ENCODE measurements at places on chromosomes 7 and 10.

GRCh38 chr7:154646126-154647013, 356.6 kb downstream of the PAXIP1 start:
- DNase-seq: no peak

DNA sequence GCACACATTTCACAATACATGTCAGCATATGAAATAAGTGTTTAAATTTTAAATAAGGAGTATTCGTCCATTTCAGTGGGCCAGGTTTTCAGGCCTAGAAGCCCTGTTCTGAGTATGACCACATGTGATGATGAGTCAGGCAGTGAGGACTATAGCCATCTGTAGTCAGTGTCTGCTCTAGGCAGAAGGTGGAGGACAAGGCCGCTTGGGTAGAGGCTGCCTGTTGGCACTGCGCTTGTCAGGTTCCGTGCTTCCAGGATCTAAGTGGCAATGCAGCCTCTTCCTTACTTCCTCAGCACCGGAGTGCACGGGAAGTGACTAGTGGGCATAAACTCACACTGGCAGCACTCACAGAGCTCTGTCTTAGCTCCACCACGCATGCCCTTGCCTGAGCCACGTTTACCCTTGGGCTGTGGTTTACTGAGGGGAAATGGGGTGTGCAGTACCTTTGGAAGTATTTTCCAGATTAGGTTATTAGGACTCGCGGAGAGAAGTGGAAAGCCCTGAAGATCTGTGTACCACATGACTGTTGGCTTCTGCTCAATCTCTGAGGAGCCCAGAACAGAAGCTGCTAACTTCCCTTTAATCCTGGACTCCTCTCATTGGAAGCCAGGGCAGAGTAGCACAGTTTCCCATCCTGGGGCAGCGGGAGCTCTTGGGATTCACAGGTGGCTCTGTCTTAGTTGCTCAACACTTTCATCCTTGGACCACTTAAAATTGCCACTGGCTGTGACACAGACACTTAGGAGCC, 87.5 kb upstream of the GJD4 start:
- no peak for DNase-seq

DNA sequence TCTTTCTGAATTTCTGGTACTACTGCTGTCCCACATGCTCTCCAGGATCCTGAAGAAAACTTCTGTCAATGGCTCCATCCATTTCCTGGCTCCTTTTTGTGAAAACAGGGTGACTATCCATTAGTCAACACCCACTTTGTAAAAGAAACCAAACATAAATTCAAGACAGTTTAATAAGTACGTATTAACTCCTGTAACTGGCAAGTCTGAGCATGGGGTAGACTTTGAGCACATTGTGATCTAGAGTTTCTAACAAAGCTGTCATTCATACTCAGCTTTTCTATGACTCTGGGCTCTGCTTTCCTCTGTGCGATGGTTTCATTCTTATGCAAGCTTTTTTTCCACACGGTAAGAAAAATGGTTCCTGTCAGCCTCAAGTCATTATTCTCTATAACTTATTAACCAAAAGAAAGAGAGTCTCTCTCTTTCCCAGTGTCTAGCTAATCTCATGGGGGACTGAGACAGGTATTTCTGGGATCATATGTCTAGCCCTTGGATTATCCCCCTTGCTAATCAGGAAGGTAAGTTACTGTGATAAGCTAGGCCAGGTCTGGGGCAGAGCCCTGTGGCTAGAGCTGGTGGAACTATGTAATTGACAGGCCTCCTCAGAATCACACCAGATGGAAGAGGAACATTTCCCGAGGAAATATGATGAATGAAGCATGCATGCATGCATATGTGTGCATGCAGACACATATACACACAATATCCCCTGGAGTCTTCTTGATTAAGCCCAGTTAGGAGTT, 98.5 kb downstream of the GNAI1 start:
- DNase-seq: no peak

- DNase-seq: no peak
Observed at GRCh38 chr10:69892406-69892805, 90.7 kb downstream of the COL13A1 start.

DNA sequence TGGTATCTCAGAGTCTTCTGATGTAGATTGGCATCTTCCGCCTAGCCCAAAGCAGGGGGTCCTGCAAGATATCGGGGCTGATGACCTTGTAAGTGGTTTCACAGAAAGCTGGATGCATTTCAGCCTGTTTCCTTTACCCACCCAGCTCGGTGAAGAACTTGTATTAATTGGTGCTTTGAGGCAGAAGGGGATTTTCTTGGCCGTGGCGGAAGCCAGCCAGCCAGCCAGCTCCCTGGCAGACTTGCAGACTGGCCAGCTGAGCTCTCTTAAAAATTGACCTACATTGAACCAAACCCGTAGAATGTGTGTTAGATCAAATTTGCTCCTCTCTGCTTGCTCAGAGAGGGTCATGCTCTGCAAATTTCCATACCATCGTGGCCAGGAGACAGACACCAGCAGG, 218.4 kb downstream of the ADAM12 start:
- no peak for DNase-seq

DNA sequence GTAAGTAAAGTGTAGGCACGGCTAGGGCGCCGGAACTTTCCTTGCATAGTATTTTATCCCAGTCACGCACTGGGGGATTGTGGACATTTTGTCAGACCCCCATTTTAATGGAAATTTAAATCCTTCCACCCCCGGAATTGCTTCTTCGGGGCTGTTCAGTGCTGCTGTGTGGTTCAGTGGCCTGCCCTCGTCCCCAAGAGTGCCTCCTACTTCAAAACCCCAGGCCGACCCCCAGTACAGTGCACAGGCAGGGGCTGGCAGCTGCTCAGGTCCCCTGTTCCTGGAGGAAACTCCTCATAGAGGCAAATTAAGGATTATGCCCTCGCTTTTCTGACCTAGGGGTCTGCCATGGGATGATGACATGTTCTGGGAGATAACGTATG, 94.5 kb downstream of the PTPRE start:
- no peak for DNase-seq

DNA sequence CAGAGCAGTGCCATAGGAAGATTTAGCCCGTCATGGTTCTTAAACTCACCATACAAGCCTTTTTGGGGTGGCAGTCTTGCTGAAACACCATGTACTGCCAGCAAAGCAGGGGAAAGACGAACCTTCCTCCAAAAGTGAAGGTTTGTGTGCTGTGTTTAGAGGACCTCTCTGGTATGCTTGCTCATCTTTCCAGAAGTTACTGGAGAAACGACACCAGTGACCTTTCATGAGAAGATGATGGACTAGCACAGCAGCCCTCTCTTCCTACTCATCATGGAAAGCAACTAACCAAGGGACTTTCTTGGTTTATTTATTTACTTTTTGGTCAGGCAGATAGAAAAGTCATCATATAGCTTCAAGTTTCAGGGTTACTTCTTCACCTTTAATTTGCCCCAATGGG, 247.4 kb downstream of the PTEN start:
- no peak for DNase-seq

GRCh38 chr10:55858730-55859129, 502.3 kb downstream of the ZWINT start:
- no peak for DNase-seq

GRCh38 chr10:124387078-124387874, 31.4 kb downstream of the OAT start:
- no peak for DNase-seq

- no peak for DNase-seq
Observed at GRCh38 chr10:16752099-16752498, 65.1 kb downstream of the RSU1 start.

DNA sequence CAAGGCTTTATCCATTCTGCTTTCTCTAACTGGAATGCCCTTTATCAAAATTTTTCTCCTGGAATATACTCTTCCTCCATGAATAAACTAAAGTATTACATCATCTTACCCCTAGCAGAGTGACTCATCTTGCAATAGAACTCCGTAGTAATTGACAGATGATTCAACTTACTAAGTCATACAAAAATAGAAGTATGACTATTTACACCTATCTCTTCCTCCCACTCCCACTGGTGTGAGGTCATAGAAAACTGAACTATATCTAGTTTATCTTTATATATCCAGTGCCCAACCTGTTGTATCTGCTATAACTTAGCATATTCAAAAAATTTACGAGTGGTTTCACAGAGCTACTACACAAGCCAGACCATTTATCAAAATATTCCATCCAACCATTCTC, 26.1 kb downstream of the ABCB1 start:
- DNase-seq: no peak

- DNase-seq: no peak
Observed at GRCh38 chr7:43602256-43602655, 19.3 kb downstream of the STK17A start.

GRCh38 chr7:149727899-149728476, 45.4 kb downstream of the ZNF467 start:
- DNase-seq: no peak
